ENCODE measurements at places on chromosomes 5 and 9. TPM values are rescaled to one million over a fixed set of nuclear protein-coding genes. Genes with fewer than 3 reads are reported as not detected.

SPACA9 gene
- polyA plus RNA-seq = 1.6 TPM

TAF1L gene
- not detected for polyA plus RNA-seq

CDX1 gene
- polyA plus RNA-seq = not detected

CNTLN gene
- not detected for polyA plus RNA-seq

CTNND2 gene
- not detected for polyA plus RNA-seq

NMUR2 gene
- polyA plus RNA-seq = not detected

PCDHB7 gene
- not detected for polyA plus RNA-seq

PLCXD3 gene
- polyA plus RNA-seq = not detected

CA9 gene
- polyA plus RNA-seq = 0.54 TPM

ENTPD2 gene
- 1.3 TPM for polyA plus RNA-seq

PCDHGA6 gene
- not detected for polyA plus RNA-seq

LRRC19 gene
- polyA plus RNA-seq = 0.11 TPM

EIF4E1B gene
- polyA plus RNA-seq = not detected

NOXA1 gene
- not detected for polyA plus RNA-seq

SVEP1 gene
- polyA plus RNA-seq = not detected

CAVIN4 gene
- not detected for polyA plus RNA-seq

OBP2B gene
- polyA plus RNA-seq = not detected

IFNB1 gene
- not detected for polyA plus RNA-seq

MVB12B gene
- not detected for polyA plus RNA-seq

BAAT gene
- polyA plus RNA-seq = not detected

CCNO gene
- not detected for polyA plus RNA-seq

SHISAL2B gene
- polyA plus RNA-seq = not detected

CDH9 gene
- polyA plus RNA-seq = not detected

PPIP5K2 gene
- polyA plus RNA-seq = 79.7 TPM

MLANA gene
- 0.21 TPM for polyA plus RNA-seq

ECSCR gene
- polyA plus RNA-seq = 0.83 TPM

DMRT3 gene
- not detected for polyA plus RNA-seq

SLC45A2 gene
- not detected for polyA plus RNA-seq

ATP6V0E1 gene
- 421 TPM for polyA plus RNA-seq

FGF10 gene
- polyA plus RNA-seq = not detected

SLC25A2 gene
- polyA plus RNA-seq = not detected

NTRK2 gene
- polyA plus RNA-seq = 0.79 TPM

TEX48 gene
- not detected for polyA plus RNA-seq

WNK2 gene
- polyA plus RNA-seq = not detected

C5orf46 gene
- polyA plus RNA-seq = not detected

SREK1 gene
- polyA plus RNA-seq = 56.1 TPM

TMEM171 gene
- polyA plus RNA-seq = not detected

GBGT1 gene
- polyA plus RNA-seq = 0.10 TPM

GRPEL2 gene
- 14.5 TPM for polyA plus RNA-seq

APBA1 gene
- polyA plus RNA-seq = not detected

NME5 gene
- not detected for polyA plus RNA-seq

TNFAIP8 gene
- 176 TPM for polyA plus RNA-seq

HRH2 gene
- polyA plus RNA-seq = not detected

SERF1A gene
- polyA plus RNA-seq = 7.5 TPM

PALM2AKAP2 gene
- polyA plus RNA-seq = not detected

FOXD4L3 gene
- polyA plus RNA-seq = not detected

GEMIN5 gene
- polyA plus RNA-seq = 26.6 TPM

FGF18 gene
- polyA plus RNA-seq = not detected

SPAAR gene
- polyA plus RNA-seq = not detected

POU5F2 gene
- 0.37 TPM for polyA plus RNA-seq
